ENCODE measurements at places on chromosomes 16 and 17.

DNA sequence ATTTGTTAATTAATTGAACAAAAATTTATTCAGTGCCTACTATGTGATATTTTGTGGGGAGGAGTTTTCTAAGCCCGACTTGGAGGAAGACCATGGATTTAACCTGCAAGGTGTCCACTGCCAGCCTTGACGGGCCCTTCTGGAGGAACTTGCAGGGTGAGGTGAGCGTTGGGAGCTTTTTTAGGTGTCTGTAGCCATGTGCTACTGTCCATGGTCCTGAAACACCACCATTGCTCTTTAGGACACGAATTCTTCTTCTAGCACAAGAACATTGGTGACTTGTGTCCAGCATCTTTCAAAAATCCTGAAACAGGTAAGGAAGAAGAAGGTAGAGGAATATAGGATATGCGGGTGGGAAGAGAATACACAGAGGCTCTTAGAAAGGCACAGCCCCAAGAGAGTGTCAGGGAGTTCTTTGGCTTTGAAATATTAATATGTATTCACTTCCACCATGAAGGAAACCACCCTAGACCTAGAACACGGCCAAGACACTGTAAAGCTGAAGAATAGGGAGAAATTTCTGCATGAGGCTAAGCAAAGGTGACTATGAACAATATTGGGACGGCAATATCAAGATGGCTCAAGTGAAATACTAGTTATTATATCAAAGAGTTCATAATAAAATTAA, 27.9 kb upstream of the OR4D1 start:
- no peak for DNase-seq

GRCh38 chr17:57470906-57471305, 214.6 kb downstream of the MSI2 start:
- no peak for DNase-seq

GRCh38 chr17:38733982-38734973, 4.1 kb downstream of the CISD3 start:
- DNase-seq = no peak

GRCh38 chr16:48852458-48852857, 242.5 kb upstream of the N4BP1 start:
- no peak for DNase-seq

- no peak for DNase-seq
These were observed 26.5 kb downstream of the MBTPS1 start for GRCh38 chr16:84090211-84090610.

DNA sequence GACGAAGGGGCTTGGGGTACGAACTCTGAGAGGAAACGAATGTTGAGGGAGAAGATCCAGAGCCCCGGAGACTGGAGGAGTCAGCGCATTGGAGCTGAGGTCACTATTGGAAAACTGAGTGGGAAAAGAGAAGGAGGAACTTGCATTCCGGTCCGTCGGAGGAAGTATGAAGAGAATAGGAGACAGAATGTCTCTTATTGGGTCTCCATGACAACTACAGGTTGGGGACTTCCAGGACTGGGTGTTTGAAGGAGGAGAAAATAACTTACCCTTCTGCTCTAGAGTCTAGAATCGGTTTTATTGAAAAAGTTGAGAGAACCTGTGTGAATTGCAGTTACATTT, 537 bp downstream of the GOSR1 start:
- DNase-seq = no peak

DNA sequence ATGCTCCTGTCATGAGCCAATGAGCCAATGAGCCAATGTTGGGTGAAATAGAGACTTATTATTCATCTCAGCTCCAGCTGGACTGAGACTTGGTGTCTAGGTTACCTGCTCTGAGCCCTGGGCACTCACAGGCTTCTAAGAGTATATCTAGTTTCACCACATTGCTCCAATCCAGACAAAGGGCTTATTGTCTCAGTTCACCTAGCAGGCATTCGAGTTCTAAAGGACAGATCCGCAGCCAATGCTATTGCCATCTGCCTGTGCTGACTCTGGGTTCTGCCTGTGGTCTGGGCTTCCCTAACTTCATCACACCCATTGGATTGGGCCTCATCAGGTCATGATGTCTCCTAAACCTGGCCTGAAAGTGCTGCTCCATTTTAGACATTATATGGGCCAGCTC, 66.1 kb upstream of the HS3ST4 start:
- DNase-seq = no peak

DNA sequence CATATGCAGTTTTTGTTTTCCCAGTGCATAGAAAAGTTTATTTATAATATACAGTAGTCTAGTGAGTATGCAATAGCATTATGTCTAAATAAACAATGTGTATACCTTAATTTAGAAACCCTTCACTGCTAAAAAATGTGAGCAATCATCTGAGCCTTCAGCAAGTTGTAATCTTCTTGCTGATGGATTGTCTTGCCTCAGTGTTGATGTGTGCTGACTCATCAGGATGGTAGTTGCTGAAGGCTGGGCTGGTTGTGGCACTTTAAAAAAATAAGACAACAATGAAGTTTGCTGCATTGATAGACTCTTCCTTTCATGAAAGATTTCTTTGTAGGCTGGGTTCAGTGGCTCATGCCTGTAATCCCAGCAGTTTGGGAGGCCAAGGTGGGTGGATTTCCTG, 13.9 kb upstream of the CAPNS2 start:
- DNase-seq = no peak

GRCh38 chr16:65121870-65122723, at the start of gene CDH11:
Gene CDH11, minus strand, starts transcription at chr16:65122063. Its CDS starts 117,194 bp downstream, at chr16:65004869.
- DNase-seq = peak; percentile 55

DNA sequence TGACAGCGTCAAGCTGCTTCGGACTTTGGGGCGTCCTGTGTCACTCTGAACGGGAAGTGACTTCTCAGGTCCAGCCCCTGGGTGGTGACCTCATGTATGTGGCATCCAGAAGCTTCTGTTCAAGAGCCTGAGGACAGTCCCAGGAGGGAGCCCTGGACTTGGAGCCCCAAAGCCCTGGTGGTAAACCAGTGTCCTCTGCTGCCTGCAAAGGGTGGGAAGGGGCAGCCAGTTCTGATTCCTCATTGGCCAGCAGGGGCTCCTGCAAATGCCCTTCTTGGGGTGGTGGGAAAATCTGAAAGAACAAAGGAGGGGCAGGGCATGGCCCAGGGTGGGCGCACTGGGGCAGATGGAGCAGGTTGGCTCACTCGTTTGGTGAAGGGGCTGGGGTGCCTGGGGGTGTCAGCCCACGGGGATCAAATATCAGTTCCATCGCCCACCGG, 1.6 kb downstream of the OSGIN1 start:
- no peak for DNase-seq

GRCh38 chr17:31556969-31557645, 165.6 kb downstream of the RAB11FIP4 start:
- no peak for DNase-seq

- no peak for DNase-seq
These were observed 3.6 kb downstream of the QRICH2 start for GRCh38 chr17:76304226-76305134.

GRCh38 chr17:58997756-58998553, 108.7 kb downstream of the TRIM37 start:
- no peak for DNase-seq

GRCh38 chr16:22712471-22712870, 101.5 kb upstream of the HS3ST2 start:
- DNase-seq = no peak

DNA sequence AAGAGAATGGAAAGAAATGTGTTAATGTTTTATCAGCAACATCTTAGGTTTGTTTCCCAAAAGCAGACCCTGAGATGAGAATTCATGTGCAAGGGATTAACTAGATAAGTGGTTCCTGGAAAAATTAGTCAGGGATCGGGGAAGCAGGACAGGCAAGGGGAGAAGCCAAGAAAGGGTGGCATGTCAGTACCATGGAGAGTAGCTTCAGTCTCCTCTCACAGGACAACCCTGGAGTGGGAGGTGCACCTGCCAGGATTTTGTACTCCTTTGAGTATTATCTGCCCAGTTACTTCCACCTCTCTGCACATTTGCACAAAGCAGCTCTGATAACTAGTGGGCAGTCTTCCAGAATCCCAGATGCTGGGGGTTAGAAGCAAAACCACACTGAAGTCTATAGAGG, 117.0 kb downstream of the RGS9 start:
- DNase-seq = no peak

DNA sequence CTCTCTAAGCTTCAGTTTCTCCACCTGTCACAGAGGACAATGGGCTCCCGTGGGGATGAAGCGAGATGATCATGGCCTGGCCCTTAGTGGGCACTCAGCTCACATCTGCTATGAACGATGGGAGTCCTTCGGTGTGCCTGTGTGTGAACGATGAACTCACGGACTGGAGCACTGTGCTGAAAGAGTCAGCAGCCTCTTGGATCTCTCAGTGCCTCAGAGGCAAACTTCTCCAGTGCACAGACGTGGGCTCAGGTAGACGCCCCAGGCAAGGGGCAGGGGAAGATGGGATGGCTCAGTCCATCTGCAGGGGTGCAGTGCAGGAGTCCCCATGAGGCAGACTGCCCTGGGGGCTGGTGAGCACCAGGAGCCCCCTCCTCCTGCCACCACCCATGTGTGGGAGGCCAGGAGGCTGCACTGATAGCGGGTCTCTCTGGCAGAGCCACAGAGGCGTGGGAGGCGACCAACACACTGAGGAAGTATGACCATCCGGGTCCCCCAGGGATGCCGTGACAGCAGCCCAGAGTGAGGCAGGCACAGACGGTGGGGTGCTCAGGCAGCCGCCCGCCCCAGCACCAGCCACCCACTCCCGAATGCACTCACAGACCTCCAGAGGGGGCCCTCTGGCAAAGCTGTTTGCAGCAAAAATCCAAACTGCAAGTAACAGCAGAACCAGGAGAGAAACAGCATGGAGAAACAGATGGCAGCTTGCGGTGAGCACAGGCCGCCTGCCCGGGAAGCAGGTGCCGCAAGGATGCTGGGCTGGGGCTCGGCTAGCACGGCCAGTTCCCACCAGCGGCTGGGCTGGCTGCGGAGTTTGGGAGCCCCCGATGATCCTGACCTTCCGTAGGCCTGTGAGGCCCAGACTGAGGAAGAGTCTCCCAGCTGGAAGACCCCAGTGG, 82.7 kb downstream of the RPH3AL start:
- no peak for DNase-seq

GRCh38 chr16:5412731-5413130, 315.1 kb upstream of the EEF2KMT start:
- DNase-seq = peak; percentile 44

GRCh38 chr16:17177242-17177958, 293.4 kb downstream of the XYLT1 start:
- no peak for DNase-seq

- DNase-seq = no peak
These were observed 19.9 kb upstream of the OSGIN1 start for GRCh38 chr16:83932955-83933673.

- no peak for DNase-seq
These were observed 6.6 kb downstream of the CAPN15 start for GRCh38 chr16:534135-534534.

- DNase-seq = no peak
These were observed 47.6 kb upstream of the MON1B start for GRCh38 chr16:77143364-77143763.

DNA sequence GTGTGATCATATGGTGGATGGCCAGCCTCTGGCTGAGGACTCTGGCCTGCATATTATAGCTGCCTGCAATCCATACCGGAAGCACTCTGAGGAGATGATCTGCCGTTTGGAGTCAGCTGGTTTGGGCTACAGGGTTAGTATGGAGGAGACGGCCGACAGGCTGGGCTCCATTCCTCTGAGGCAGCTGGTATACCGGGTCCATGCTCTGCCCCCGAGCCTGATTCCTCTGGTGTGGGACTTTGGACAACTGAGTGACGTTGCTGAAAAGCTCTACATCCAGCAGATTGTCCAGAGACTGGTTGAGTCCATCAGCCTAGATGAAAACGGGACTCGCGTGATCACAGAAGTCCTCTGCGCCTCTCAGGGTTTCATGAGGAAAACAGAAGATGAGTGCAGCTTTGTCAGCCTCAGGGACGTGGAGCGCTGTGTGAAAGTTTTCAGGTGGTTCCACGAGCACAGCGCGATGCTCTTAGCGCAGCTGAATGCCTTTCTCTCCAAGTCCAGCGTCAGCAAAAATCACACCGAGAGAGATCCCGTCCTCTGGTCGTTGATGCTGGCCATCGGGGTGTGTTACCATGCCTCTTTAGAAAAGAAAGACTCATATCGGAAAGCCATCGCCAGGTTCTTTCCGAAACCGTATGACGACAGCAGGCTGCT, 69.0 kb upstream of the ENDOV start:
- no peak for DNase-seq

DNA sequence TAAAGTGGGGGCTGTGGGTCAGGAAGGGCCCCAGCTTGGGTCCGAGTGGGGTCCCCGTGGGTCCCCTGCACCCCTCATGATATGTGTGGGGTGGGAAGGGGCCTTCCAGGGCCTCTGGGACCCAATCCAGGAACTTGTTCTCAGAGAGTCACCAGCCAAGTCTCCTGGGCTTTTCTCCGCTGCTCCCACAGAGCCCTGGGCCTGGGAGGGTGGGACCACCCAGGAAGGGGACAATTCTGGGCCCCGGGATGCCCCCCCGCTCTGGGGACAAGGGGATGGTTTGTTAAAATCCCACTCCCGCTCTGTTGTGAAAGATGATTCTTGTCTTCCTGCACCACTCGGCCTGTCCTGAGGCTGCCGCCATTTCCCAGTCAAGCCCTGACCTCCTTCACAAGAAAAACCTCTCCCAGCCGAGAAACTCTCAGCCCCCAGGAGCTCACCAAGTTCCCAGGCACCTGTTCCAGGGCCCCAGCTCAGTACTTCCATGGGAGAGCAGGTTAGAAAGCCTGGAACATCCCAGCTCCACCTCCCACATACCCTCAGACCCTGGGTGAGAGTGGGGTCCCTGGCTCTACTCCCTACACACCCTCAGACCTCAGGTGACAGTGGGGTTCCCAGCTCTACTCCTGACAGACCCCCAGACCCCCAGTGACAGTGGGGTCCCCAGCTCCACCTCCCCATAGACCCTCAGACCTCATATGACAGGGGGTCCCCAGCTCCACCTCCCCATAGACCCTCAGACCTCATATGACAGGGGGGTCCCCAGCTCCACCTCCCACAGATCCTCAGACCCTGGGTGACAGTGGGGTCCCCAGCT, 75.1 kb downstream of the METRNL start:
- DNase-seq = no peak

DNA sequence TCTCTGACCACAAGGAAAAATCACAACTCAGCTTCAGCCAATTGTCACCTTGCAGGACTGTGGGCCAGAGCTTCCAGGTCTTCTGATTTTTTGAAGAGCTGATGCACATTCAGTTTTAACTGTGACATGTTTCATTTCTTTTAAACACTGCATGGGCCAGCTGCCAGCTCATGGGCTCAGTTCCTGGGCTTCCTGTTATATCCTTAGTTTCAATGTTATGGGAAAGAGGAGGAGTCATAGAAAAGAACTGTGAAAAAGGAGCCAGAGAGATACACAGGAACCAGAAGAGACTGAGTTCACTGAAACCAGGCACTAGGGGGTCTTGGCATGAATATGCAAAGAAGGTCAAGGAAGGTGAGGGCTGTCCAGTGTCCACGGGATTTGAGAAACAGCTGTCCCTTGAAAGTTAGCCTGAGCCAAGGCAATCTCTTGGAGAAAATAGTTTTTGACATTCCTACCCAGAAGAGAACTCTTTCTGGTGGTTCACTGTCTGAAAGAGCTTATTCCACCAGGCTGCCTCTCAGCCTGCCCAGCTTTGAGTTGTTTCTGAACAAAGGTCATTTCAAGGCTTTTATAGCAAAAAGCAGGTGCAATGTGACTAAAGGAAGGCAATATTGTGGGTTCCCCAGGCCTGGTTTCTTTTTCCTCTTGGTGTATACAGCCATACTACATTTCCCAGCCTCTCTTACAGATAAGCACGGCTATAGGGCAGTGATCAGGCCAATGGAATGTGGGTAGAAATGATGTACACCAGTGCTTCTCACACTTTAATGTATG, 10.5 kb downstream of the PDILT start:
- DNase-seq = no peak

Data from dorsolateral prefrontal cortex (tissue), 122 donors.